GM20000 (cell line): ENCODE measurements at places on chromosomes 11 and 22.

GRCh38 chr11:116960930-116961329 lies 123.5 kb upstream of the APOA1 start:
- DNase-seq = no peak

DNA sequence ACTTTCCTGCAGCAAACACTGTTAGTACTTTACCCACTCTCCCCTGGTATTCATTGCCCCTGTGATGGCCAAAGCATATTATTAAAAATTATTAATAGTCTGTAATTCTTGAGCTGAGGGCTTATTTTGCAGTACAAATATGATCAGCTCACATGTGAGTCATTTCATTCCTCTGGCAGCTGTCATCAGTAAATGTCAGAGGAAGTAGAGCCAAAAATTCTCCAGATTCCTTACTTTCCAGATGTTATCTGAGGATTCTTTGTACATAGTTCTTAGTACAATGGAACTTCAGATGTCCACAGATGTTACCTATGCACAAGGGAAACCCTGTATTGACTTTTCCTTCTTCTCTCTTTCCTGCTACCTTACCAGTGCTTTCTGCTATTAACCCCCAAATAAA lies 12.5 kb downstream of the OR5B3 start:
- DNase-seq = no peak

- no peak for DNase-seq
These were observed 35.3 kb downstream of the KREMEN1 start for GRCh38 chr22:29108137-29108536.

GRCh38 chr11:84899740-84900139 lies 727.4 kb downstream of the DLG2 start:
- DNase-seq = no peak

DNA sequence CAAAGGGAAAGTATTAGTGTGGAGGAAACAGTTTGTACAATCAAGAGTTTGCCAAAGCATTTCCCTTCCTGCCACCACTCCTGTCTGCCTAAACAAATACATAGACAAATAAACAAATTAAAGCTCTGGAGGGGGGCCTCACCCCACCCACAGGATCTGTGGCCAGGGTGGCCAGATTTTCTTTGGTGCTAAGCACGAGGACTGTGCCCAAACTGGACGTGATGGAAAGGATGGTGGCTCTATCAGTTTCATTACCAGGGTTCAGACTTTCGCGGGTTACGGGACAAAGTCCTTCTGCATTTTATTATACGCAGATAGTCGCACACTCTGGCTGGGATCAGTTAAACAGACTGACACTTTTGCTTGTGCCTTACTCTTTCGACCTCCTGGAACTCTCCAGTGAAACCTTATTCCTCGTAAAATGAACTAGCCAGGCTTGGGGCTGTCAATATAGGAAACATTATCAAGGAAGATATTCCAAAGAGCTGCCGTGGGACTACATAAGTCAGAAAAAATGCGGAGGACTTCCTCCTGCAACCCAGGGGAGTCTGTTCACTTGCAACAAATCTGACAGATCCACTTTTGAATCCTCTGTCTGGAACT lies 11.2 kb downstream of the BARX2 start:
- no peak for DNase-seq

GRCh38 chr11:7034019-7034418 lies 13.7 kb downstream of the NLRP14 start:
- DNase-seq = no peak
